Renal cortex interstitium (tissue), 15 donors: ENCODE measurements at places on chromosomes 7 and 10.

- DNase-seq: no peak
Measured at GRCh38 chr7:17690030-17690429, 250.3 kb downstream of the SNX13 start.

DNA sequence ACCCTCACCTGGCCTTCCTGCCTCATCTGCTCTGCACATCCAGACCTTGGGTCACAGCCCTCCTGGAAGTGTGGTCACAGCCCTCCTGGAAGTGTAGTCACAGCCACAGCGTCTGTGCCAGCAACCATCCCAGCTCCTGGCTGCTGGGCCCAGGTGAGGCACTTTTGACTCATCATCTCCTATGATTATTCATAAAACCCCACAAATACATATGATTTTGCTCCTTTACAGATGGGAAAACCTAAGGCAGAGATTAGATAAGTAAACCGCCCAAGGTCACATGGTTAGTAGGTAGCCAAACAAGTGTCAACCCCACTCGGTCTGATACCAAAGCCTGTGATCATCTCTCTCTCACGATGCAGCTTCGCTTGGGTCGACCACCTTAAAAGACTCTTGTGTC, 94.3 kb downstream of the PRLHR start:
- no peak for DNase-seq

- no peak for DNase-seq
Measured at GRCh38 chr10:132687181-132687892, 98.6 kb downstream of the NKX6-2 start.

DNA sequence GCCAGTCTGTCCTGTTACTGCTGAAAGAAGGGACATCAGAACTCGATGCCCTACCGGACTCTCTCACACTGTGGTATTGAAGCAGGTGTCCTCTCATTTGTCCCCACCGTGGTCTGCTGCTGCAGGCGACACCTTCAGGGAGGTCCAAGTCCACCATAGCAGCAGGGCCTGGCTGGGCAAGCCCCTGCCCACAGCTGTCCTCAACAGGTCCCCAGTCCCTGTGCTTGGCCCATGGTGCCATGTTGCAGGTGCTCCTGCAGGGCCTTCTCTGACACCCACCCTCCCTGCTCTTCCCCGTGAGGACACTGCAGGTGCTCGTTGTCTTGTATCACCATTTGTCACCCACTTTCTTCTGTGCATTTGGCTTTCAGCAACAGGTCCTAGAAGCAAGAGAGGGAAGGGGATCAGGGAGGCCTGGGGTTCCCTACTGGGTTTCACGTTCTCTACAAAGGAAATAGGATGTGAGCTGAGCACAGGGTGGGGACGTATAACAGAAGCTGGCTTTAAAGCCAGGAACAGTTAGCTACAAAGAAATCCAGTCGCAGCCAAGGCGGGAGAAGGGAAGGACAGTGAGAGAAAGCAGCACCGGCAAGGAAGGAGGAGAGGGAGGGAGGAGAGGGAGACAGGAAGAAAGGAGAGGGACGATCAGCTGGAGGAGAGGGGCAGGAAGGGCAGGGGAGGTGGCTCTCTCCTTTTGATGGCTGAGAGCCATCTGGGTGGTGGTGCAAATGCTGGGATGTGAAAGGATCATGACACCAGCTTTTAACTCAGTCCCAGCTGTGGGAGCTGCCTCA, 117.7 kb upstream of the FRMD4A start:
- no peak for DNase-seq

DNA sequence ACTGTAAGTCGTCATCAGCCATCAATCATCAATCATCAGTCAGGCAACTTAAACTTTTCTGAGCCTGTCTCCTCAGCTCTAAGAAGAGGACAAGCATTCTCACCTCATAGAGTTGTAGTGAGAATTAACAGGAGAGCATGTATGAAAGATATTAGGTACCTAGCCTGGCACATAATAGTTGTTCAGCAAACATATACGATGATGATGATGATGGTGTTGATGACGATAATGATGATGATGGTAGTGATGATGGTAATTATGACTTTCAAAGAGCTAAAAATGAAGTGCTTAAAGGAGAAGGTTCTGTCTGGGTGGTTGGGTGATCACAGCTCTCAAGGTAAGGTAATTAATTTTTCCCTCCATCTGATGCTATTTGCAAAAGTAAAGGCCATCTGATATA, 55.1 kb upstream of the ADRB1 start:
- no peak for DNase-seq

GRCh38 chr7:52325237-52325636, 710.2 kb upstream of the POM121L12 start:
- DNase-seq: no peak

DNA sequence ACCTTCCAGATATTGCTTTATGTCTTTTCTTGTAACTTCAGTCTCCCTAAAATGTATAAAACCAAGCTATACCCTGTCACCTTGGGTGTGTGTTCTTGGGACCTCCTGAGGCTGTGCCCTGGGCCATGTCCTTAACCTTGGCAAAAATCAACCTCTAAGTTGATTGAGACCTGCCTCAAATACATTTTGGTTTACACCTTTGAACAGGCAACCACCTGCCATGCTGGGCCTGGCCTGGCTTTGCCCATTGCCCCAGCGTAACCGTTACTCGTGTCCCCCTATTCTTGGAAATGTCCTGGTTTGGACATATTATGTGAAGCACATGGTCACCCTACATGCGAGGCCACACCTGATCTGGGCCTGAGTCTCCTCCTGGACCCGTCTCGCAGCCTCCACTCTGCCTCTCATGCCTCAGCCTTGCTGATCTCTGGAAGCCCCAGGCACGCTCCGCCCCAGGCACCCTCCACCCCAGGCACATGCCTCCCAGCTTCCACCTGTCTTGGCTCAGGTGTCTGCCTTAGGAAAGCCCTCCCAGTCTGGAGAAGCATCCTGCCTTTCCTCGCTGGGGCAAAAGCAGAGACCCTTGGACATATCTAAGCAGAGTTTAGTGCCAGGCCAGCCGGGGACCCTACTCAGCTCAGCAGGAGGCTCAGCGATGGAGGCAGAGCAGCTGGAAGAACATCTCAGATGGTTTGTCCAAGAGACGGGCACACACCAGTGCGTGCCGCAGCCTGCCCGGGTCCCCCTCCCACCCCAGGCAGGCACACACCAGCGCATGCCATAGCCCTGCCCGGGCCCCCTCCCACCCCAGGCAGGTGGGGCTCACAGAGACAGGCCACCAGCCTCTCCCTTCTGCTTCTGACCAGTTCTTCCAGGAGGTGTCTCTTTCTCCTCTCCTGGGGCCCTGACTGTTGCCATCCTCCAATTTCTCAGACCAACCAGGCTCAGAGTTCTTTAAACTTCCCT, 4.0 kb upstream of the VIPR2 start:
- DNase-seq: no peak
